ENCODE measurements at places on chromosomes 11 and 22. TPM values are rescaled to one million over a fixed set of nuclear protein-coding genes. Genes with fewer than 3 reads are reported as not detected.

GRCh38 chr11:1341928-1342524, 32.6 kb upstream of the TOLLIP start:
- DNase-seq: no peak

MS4A3 gene
- not detected for polyA plus RNA-seq

- peak; percentile 64 for DNase-seq
Measured at GRCh38 chr11:47394322-47395222, 13.8 kb upstream of the SLC39A13 start.

RAB38 gene
- 63.8 TPM for polyA plus RNA-seq

AHNAK gene
- 35.4 TPM for polyA plus RNA-seq

GRCh38 chr11:65290448-65291165, 24.1 kb upstream of the CDC42EP2 start:
- DNase-seq: peak; percentile 89

DNA sequence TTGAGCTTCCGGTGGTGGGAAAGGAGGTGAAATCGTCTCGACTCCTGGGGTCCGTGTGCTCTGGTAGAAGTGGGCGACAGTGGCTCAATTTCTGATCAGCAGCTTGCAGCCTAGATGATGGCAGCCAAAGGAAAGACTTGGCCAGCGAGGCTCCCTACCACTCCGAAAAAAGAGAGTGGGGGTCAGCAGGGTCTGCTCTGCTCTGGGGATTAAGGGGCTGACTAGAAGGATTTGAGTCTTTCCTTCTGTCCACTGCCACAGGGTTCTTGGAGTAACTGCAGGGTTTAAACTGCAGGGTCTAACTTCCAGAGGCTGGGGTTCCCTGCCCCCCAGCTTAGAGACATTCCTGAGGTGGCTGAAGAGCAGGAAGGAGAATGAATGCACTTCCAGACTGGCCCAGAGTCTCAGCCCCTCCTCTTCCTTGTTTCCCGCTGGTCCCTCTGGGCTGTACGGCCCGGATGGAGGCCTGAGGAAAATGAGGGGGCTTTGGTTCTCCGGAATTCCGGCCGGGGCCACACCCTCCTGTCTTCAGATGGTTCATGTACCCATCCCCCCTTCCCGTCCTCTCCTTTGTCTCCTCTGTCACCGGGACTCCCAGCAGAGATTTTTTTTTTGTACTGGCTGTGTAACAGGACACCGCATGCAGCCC, 907 bp downstream of the SERPINH1 start:
- no peak for DNase-seq

GAB4 gene
- not detected for polyA plus RNA-seq

GRCh38 chr11:59187587-59187986, 15.7 kb downstream of the DTX4 start:
- peak; percentile 48 for DNase-seq

- no peak for DNase-seq
Measured at GRCh38 chr11:103988595-103988969, 47.9 kb upstream of the DDI1 start.

GRCh38 chr11:61927501-61927900, 10.1 kb upstream of the RAB3IL1 start:
- peak; percentile 17 for DNase-seq

OR52H1 gene
- not detected for polyA plus RNA-seq

DNA sequence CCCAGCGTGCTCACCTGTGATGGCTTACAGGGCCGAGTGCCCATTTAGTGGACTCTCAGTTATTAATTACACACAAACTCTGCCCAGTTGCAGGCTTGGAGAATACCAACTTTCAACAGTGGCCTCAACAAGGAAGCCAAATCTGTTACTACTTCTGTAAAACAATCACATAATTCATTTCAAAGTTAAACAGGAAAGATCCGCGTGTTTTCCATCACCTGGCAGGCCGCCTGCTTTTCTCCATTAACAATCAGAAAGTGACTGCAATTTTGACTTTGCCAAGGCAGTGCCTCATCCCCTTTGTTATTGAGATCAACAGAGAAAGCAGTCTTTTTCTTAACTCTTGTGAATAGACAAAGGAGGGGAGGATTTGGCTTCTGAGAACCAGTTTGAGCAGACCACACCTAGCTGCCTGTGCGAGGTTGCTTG, 77.7 kb downstream of the BARX2 start:
- DNase-seq: no peak

DNA sequence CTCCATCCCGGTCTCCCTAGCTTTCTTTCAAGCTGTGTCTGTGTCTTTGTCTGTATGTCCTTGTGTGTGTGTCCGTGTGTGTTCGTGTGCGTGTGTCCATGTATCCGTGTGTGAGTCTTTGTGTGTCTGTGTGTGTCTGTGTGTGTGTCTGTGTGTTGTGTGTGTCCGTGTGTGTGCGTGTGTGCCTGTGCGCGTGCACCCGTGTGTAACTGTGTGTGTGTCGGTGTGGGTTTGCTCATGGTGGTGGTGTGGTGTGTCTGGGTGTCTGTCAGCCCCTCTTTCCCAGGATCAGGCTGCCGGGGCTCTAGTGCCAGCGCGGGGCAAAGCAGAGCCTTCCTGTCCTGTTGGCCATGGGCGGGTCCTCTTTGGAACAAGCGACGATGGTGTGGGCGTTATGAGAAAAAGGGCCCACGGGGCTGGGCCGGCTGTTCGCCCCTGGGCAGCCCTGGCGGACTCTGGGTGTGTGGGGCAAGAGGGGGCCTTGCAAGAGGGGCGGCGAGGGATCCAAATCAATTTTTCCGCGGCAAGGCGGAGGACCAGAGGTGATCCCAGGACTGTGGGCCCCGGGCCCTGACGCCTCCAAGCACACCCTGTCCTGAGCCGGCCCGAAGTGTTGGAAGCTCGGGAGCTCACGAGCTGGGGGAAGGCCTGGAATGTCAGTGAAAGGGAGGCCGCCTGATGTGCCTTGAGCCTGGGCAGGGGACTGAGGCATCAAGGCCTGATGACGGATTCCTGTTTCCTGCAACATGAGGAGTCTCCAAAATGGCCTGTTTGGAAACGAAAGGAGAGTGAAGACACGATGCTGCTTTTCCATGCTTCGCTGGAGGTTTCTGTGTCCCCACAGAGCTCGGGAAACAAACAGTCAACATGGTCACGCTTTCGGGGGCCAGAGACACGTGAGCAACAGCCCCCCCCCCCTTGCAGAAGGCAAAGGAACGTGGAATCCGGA, 3929.2 kb upstream of the OR11H1 start:
- no peak for DNase-seq

DNA sequence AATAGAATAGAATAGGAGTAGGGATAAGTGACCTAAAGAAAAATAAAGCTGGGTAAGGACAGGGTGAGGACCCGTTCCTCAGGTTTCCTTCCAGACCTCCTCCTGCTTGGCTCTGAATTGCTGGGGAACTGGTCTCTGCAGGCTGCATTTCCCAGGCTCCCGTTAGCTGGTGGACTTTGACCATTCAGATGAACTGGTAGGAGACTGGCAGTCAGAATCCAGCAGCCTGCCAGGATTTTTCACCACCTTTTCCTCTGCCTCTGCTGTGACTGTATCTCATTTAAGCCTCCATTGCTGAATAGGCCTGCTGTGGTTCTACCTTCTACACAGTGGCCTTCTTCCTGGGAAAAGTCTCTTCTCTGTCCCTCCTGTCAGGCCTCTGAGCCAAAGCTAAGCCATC, 24.6 kb upstream of the SMPD1 start:
- DNase-seq: no peak

All from adrenal gland (tissue), 19 donors.